Neural crest cell (in vitro differentiated cells): ENCODE measurements at places on chromosomes 13 and 19. TPM values are rescaled to one million over a fixed set of nuclear protein-coding genes. Genes with fewer than 3 reads are reported as not detected.

The CLEC17A gene
- not detected in 2 replicates for total RNA-seq

The EIF3K gene
- 255 TPM in 2 replicates for total RNA-seq

The FXYD5 gene
- 13.3 and 17.0 TPM in 2 replicates for total RNA-seq

The SIX5 gene
- 36.8 and 38.6 TPM in 2 replicates for total RNA-seq

The ZIC5 gene
- total RNA-seq = 6.3 and 6.7 TPM in 2 replicates

The PSMD8 gene
- 186 and 190 TPM in 2 replicates for total RNA-seq

The TMEM238 gene
- 0.40 and 0.71 TPM in 2 replicates for total RNA-seq

The PTH2 gene
- not detected in 2 replicates for total RNA-seq

- DNase-seq = no peak
These were observed 17.0 kb downstream of the KANK2 start for GRCh38 chr19:11180346-11180745.

GRCh38 chr19:29275266-29275665 lies 62.3 kb upstream of the UQCRFS1 start:
- DNase-seq = no peak

DNA sequence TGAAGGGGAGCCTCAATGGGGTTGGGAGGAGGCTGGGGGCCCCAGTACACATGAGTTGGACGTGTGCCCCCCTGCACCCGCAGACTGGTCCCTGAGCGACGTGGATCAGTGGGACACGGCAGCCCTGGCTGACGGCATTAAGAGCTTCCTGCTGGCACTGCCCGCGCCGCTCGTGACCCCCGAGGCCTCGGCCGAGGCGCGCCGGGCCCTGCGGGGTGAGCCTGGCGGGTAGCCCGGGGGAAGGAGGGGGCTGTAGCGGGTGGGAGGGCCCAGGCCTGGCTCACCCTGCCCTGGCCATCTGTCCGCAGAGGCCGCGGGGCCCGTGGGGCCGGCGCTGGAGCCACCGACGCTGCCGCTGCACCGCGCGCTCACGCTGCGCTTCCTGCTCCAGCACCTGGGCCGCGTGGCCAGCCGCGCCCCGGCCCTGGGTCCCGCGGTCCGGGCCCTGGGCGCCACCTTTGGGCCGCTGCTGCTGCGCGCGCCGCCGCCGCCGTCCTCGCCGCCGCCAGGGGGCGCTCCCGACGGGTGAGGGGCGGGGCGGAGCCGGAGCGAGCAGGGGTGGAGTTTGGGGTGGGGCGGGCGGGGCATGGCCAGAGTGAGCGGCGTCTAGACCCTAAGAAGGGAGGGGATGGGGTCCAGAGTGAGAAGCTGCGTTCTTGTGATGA lies 8.1 kb downstream of the PIK3R2 start:
- DNase-seq = peak; percentile 76

DNA sequence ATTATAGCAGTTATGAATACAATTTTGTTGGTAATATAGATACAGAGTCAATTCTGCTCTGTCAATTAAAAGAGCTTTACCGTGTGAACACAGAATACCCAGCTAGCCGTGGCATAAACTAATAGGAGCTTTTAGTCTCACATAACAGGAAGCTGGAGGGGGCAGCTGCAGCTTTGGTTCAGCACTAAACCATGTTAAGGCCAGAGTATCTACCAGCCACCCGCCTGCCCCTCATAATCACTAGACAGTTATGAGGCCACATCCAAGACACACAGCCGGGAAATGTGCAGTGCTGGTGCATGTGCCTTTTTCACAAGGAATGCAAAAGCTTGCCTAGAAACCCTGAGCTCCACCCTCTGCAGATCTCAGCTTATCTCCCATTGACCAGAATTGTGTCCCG lies 62.3 kb downstream of the SGCG start:
- no peak for DNase-seq

- DNase-seq = no peak
These were observed 58.8 kb upstream of the ZNF681 start for GRCh38 chr19:23817519-23817918.

GRCh38 chr13:71213252-71213821 lies 653.7 kb downstream of the DACH1 start:
- DNase-seq = no peak

GRCh38 chr13:110414931-110415330 lies 107.8 kb downstream of the COL4A2 start:
- no peak for DNase-seq

GRCh38 chr19:2618611-2619010 lies 83.9 kb downstream of the GNG7 start:
- no peak for DNase-seq

DNA sequence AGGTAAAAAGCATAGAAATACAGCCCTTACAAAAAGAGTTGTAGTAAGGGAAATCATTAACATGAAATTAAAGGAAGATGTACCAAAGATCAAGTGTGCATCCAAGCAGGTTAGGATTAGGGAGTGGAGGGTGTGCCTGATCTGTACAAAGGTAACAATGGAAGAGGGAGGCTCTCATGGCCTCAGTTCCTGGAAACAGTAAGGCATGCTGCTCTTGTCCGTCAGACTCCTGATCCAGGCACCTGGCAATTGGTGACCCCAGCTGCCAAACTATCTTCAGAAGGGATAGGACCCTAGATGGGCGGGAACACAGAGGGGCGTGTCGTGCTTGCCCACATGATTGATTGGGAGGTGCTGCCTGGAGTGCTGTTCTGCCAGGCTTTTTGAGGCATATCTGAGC lies 4.5 kb downstream of the TEX26 start:
- no peak for DNase-seq

- DNase-seq = no peak
These were observed 102.8 kb downstream of the TEX29 start for GRCh38 chr13:111423168-111423785.

DNA sequence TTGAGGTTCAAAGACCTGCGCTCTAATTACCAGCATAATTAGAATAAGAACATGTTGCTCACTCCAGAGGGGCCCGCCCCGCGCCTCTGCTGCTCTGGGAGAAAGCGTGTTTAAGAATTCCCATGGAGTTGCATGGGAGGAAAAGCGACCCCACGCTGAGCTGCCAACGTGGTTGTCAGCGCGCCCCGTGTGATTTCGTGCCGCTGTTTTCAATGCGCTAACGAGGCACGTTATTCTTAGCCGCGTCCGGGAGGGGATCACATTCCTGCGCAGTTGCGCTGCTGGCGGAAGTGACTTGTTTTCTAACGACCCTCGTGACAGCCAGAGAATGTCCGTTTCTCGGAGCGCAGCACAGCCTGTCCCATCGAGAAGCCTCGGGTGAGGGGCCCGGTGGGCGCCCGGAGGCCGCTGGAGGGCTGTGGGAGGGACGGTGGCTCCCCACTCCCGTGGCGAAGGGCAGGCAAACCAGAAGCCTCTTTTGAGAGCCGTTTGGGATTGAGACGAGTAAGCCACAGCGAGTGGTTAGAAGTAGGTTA lies 173.8 kb upstream of the SOX1 start:
- DNase-seq = peak; percentile 64

- DNase-seq = no peak
These were observed 2.4 kb upstream of the LYL1 start for GRCh38 chr19:13104848-13105711.

DNA sequence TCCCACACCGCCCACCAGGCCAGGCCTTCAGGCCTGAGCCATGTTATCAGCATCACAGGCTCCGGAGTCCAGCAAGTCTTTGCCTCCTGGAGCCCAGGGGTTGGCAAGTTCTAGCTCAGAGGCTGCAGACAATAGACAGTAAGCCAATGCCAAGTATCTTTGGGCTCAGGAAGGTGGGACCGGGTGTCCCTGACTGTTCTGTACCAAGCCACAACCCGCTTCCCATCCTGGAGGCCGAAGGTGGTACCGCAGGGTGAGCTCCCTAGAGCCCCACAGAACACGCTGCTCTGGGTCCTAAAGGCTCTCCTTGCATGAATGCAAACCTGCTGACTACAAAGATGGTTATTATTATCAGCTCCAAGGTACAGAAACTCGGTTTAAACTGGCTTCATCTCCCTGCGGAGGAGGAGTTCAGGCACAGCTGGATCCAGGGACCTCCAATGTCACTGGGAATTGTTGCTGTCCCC lies 5.5 kb upstream of the FSTL3 start:
- no peak for DNase-seq

DNA sequence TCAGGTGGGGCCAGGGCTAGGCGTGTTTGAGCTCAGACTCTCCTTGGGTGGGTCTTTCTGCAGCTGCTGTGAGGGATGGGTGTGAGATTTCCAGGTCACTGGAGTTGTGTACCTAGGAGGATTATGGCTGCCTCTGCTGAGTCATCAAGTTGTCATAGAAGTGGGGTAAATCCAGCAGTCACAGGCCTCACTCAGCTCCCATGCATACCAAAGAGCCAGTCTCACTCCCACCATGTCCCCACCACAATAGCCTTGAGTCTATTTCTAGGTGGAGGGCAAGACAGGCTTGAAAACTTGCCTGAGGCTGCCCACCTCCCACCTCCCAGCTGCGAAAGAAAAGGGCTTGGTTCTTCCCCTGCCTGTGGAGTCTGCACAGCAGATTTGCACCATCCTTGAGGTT lies 194.0 kb upstream of the PCDH17 start:
- DNase-seq = no peak

DNA sequence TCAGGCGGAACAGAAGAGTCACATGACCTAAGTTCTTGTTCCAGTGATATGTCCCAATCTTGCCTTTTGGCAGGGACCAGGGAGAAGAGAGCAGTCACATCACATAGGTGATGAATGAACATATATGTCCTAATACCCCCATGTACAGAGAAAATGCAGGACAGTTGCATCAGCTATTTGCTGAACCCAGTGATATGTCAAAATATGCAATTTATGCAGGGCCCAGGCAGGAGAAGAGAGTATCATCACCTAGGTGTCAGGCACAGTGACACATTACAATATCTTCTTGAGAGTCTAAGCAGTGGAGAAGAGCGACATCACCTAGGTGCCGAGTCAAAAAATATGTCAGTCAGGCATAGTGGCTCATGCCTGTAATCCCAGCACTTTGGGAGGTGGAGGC lies 139.9 kb downstream of the ZNF675 start:
- no peak for DNase-seq

GRCh38 chr19:14002571-14003250 lies 3.4 kb downstream of the RFX1 start:
- DNase-seq = no peak

DNA sequence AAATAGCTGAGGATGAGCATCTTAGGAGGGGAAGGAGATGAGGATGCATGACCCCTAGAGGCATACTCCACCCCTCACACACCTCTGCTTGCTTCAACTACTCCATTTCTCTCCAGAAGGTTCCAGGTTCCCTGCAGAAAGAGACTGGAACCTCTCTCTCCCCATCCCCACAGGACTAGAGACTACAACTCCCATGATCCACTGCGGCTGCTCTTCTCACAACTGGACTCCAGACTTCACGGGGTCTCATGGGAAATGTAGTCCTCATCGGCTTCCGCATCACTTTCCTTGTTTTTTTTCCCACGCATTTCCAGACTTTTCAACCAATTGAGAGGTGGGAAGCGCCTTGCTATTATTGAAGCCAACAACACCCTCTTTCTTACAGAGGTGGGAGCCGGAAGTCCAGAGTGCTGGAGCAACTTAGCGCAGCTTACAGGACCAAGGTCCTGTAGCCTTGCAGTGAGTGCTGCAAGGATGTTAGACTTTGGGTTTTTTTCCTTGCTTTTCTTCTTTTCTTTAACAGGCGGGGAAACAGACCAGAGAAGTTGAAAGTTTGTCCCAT lies 13.9 kb upstream of the CACNG6 start:
- peak; percentile 64 for DNase-seq

DNA sequence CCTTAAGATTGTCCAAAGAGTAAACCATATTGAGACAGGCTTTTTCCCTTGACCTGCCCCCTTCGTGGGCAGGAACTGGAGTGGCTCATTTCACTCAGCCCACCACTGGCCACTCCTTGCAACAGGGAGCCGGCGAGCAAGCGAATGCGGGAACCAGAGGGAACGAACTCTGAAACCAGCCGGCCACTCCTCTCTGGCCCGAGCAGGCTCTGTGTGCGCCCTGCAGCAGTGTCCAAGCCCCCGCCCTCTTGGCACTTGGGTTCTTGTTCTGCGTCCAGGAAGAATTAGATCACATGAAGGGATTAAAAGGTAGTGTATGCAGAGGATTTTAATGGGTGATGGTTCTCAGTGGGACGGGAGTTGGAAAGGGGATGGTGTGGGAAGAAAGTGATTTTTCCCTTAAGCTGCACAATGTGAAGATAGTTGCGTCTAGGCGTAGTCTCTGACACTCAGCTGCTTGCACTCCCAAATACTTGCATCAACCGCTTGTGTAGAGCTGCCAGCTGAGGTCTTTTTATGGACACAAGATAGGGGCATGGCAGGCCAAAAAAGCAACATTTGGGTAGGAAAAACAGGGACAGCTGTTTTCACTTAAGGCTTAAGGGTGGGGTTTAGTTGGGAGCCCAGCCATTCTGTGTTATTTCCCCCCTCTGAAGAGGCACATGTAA lies 1209.7 kb upstream of the PCDH20 start:
- DNase-seq = no peak

- DNase-seq = no peak
These were observed 140.2 kb downstream of the ZNF536 start for GRCh38 chr19:30512176-30513081.

DNA sequence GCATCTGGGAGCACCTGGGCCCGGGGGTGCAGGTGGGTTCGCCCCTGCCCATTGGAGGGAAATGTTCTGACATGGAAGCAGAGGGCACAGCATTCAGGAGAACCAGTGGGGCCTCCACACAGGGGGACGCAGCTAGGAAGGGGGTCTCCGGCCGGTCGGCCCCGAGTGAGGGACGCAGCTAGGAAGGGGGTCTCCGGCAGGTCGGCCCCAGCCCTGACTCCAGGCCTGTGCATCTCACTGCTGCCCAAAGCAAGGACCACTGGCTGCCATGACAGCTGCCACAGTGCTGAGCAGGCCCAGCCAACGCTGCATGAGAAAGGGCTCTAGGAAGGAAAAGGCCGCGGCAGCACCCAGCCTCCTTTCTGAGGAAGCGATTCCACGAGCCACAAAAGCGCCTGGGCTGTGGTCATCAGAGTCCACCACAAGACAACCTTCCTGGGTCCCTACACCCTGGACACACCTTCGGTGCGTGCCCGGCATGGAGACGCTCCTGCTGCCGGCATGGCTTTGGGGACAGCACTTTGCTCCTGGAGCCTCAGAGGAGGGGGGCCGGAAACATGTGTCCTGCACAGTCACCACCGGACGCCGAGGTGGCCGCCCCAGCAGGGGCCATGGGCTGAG lies 9.7 kb downstream of the RASA3 start:
- DNase-seq = no peak

DNA sequence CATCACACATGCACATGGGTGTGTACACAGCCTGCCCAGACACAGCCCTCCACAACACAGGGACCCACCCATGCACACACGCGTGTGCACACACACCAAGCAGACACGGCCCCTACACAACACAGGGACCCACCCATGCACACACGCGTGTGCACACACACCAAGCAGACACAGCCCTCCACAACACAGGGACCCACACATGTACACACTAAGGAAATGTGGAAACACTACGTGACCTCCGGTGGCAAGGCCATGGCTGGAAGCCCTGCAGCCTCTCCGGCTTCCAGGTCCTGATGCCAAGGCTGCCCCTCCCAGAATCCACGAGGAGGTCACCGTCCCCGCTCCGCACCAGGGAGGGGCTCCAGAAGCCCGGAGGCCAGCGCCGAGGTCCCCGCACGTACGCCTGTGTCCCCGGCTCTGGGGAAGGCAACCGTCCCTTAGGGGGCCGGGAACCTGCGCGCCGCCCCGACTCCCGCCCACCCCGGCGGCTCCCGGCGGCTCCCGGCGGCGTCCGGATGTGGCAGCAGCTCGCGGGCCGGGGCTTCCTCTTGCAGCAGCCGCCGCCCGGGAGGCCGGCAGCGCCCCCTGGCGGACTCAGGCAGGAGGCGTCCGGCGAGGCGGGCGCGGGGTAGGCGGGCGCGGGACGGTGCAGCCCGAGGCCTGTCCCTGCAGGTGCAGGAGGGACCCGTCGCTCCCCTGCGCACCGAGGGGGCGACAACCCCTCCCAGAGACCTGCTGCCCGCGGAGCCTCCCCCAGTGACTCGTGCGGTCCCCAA lies 29.8 kb upstream of the GRTP1 start:
- peak; percentile 79 for DNase-seq

GRCh38 chr19:5290336-5291262 lies 50.0 kb downstream of the PTPRS start:
- DNase-seq = no peak
